ENCODE measurements at places on chromosomes 3 and 15. TPM values are rescaled to one million over a fixed set of nuclear protein-coding genes. Genes with fewer than 3 reads are reported as not detected.
A peak's percentile ranks its signal among the peaks of the same experiment; 100 is the strongest.

DNA sequence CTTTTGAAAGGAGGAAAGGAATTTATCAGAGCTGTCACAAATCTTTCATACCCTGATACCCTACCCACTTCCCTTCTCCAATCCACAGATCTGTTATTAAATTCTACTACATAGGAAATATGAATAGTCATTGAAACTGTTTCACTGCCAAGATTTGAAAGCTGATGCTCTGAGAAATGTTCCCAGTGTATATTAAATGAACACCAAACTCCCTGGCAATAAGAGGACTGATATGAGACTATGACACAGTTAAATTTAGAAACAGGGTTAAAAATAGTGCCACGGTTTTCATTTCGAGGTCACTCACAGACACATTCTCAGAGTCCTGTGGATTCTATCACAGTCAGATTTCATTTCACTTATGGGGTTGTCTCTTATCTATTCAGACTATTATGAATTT, 27.2 kb upstream of the GBE1 start:
- DNase-seq: no peak

- DNase-seq: no peak
These were observed 32.2 kb upstream of the ST8SIA2 start for GRCh38 chr15:92361321-92362000.

- DNase-seq: no peak
These were observed 328.7 kb upstream of the ATP11B start for GRCh38 chr3:182464513-182465145.

- DNase-seq: peak; percentile 55
These were observed 125.1 kb downstream of the TIGIT start for GRCh38 chr3:114418724-114419543.

DNA sequence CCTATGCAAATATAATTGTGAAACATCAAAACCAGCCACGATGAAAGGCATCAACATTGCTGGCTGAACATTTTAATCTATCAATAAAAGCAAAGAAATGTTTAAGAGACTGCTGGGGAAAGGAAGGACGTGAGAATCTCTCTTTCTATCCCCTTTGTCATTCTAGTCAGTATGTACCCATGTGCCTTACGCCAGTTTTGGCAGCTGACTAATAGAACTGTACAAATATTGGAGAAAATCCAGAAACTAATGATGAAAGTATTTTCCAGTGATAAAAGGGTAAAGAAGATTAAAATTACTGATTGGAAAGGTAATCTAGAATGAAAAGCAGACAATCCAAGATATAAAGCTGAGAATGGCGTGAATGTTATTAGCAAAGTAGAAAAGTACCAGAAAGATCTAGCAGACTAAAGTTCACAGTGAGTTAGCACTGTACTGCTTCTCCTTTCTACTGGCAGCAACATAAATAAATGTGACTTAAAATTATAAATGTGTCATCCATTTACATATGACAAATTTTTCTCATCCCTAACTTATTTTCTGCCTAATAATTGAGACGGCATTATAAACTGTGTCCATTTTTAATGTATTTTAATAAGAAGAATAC, 401.9 kb upstream of the CNTN4 start:
- DNase-seq: no peak

DNA sequence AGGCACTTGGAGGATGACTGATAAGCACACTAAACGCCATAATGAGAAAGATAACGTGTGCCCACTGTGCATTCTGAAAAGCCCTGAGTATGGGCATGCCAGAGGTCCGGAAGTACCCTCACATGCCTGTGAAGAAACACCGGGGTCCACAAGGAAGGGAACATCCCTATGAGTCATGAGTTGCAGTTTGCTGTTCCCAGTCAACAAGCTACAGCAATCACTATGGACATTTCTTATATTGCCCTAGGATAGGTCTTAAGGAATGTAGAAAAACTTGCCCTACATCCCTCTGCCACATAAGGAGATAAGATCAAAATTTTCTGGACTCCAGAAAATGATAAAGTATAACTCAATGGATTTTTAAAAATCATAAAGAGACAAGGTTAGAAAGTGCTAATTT, 9.9 kb downstream of the MB21D2 start:
- DNase-seq: no peak

DNA sequence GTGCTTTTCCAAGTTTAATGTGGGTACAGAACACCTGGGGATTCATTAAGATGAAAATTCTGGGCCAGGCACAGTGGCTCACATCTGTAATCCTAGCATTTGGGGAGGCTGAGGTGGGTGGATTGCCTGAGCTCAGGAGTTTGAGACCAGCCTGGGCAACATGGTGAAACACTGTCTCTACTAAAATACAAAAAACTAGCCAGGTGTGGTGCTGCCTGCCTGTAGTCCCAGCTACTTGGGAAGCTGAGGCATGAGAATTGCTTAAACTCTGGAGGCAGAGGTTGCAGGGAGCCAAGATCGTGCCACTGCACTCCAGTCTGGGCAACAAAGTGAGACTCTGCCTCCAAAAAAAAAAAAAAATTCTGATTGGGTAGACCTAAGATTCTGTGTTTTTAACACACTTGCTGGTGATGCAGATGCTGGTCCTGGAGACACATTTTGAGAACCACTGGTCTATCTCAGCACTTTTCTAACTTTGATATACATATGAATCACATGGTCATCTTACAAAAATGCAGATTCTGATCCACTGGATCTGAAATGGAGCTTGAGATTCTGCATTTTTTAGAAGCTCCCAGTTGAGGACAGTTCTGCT, 223.8 kb upstream of the SATB1 start:
- no peak for DNase-seq

- DNase-seq: no peak
These were observed 74.4 kb upstream of the MYO5C start for GRCh38 chr15:52370010-52370409.

DNA sequence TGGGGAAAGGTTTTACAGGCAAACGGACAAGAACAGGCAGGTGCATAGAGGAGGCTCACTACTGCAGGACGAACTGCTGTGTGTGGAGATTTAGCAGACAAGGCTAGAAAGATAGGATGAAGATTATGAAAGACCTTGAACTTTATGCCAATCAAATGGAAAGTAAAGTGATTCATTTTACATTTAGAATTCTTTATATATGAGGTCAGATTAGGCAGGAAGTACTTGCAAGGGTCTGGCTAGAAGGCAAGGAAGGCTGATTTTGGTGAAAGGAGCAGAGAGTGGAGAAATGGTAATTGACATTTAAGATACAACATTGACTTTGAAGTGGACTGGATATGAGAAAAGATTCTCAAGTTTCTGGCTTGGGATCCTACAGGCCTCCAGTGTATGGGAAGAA, 33.6 kb downstream of the PLSCR4 start:
- DNase-seq: no peak

DNA sequence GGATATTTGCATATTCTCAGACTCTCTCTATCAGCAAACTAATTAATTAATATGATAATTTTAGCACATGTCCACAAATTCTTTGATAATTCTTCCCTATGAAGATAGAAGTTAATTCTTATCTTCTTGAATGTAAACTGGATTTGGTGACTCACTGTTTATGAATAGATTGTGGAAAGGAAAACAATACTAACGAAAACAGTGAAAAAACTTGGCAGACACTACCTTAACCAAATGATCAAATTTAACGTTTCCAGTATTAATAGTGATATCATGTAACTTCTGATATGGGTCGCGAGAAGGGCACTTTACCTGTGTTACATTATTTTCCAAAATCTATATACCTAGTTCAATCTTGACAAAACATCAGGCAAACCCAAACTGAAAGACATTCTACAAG, 401.0 kb downstream of the SI start:
- no peak for DNase-seq

DNA sequence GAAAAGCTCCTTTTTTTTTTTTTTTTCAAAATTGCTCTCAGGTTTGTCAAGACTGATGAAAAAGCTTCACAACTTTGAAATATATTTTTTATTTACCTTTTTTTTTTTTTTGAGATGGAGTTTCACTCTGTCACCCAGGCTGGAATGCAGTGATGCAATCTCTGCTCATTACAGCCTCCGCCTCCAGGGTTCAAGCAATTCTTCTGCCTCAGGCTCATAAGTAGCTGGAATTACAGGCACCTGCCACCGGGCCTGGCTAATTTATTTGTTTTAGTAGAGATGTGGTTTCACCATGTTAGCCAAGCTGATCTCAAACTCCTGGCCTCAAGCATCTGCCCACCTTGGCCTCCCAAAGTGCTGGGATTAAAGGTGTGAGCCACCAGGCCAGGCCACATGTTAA, 1515.0 kb downstream of the OTOL1 start:
- no peak for DNase-seq

GRCh38 chr15:92884436-92885223, 15.5 kb upstream of the CHD2 start:
- no peak for DNase-seq

Gene ARID3B
- 4.2 TPM for polyA plus RNA-seq

Gene AGTR1
- 26.2 TPM for polyA plus RNA-seq

Gene FAM81A
- 1.4 TPM for polyA plus RNA-seq
